IMR-90 (cell line): ENCODE measurements at places on chromosomes 6 and 20. TPM values are rescaled to one million over a fixed set of nuclear protein-coding genes. Genes with fewer than 3 reads are reported as not detected.

The SLC22A2 gene
- not detected in 2 replicates for total RNA-seq

The CRISP1 gene
- total RNA-seq = not detected in 2 replicates

The NKX2-4 gene
- not detected in 2 replicates for total RNA-seq

The EFCAB8 gene
- not detected in 2 replicates for total RNA-seq

The ZNF76 gene
- 15.3 and 19.9 TPM in 2 replicates for total RNA-seq

The PRPH2 gene
- total RNA-seq = 0.83 and 1.1 TPM in 2 replicates

- DNase-seq = no peak
These were observed 6.3 kb downstream of the OXT start for GRCh38 chr20:3077618-3078134.

GRCh38 chr20:59146780-59147565 is 16.6 kb upstream of the ZNF831 start:
- DNase-seq = no peak

GRCh38 chr6:44008821-44009370 is 118.4 kb downstream of the MRPL14 start:
- DNase-seq = no peak

- peak; percentile 37 for DNase-seq
These were observed 21.2 kb downstream of the EPB41L2 start for GRCh38 chr6:131041814-131042213.

DNA sequence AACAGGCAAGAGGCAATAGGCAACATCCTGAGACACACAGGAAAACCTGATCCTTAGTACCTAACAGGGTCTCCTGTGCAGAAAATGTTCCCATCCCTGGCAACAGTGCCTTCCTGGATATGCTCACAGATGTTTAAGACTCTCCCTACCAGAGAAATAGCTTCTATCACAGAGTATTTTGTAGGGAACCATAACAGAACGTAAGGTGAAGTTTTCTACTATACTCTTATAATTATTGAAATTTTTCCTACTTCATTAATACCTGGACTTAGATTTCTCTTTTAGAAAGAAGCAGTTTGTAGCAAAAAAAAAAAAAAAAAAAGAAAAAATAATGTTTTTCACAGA is 33.5 kb upstream of the LGSN start:
- no peak for DNase-seq

- DNase-seq = peak; percentile 49
These were observed 45.8 kb upstream of the PNRC1 start for GRCh38 chr6:89034586-89035251.

DNA sequence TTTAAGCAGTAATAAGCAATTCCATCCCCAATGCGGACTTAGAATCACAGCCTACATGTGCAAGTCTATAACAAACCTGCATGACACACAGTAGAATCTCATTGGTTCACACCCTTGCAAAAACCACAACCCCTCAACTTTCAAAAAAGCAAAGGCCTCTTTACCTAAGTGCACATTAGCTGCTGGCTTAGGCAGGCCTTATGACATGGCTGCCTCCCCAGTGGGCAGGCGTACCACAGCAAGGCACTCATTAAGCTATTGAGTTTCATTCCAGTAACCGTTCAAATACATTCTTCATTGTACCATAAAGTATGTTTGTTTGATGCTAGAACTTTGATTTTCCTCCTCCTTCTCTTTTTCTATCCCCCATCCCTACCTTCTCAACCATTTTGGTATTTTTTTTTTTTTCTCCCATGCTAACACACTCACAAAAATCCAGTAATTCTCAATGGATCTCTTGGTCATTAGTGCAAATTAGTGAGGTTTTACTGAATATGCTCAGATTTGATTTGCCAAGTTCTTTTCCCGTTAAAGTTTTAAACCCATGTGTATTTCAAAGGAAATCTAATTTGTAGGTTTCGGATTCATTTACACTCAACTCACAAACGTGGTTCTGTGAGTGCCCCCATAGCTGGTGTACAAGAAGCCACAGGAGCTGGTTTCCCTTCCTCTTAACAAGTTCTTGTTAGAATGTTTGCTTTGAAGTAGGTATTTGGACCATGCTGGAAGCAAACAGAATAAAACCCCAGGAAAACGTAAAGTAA is 460.4 kb upstream of the RUNX2 start:
- DNase-seq = no peak

GRCh38 chr6:79536585-79536953 is 661 bp downstream of the LCA5 start:
- DNase-seq = peak; percentile 31
